ENCODE measurements at places on chromosomes 3 and 15.
A peak's percentile ranks its signal among the peaks of the same experiment; 100 is the strongest.

DNA sequence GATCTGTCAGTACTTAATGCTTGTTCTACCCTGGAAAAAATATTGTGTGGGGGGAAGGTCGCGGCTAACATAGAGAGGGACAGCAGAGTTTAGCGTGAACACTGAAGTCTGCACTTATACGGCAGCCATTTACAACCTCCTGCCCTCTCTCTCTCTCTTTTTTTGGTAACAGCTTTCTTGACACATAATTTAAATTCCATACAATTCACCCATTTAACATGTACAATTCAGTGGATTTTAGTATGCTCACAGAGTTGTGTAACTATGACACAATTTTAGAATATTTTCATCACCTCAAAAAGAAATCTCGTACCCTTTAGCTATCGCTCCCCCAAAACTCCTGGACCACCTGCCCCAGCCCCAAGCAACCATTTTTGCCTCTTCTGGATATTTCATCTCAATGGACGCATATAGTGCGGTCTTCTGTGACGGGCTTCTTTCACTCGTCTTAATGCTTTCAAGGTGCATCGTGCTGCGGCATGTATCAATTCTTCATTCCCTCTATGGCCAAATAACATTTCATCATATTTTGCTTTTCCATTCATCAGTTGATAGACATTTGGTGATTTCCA, 141.8 kb downstream of the XXYLT1 start:
- DNase-seq: no peak

DNA sequence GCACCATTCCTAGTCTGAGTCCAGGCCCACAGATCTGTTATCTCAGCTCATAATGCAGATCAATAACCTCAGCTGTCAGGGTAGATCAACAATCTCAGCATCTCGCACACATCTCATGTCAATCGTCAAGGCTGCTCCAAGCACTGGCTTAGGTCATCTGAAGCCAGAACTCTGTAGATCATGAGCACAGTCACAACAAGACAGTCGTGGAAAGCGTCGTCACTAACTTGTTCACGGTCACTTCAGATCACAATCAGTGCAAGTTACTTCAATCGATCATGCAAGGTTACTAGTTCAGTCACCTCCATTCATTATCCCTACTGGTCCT, 71.8 kb downstream of the RBPMS2 start:
- DNase-seq: no peak

DNA sequence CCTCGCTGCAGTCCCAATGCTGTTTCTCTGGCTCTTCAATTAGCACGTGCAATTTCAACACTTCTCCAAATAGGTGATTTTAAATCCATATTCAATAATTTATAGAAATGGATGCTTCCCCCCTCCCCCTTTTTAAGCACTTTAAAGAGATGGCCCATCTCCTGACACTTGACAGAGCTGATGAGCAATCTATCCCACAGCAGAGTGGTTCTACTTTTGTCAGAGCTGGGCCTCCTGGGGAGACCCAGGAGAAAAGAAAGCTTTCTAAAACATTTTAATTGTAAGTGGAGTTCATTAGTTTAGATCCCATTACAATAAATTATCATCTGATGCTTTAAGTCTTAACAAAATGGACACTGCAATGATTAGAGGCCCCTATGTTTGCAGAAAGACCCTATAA, 127.7 kb downstream of the SHQ1 start:
- DNase-seq: no peak

DNA sequence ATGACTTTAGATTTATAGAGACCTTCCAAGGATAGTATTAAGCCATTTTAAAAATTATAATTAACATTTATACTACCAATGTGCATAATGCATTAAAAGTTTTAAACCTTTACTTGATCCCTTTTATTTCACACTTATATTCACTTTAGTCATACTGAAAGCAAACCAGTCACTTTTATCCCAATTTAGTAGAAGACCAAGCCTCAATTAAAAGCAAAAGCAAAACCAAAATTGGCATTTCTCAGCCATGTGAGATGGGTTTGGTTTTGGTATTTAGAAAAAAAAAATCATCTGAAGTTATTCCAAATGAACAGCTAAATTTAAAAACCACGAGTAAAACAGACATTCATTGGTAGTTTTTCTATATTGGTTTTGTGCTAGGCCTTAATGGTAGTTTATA, 249.4 kb downstream of the LPP start:
- peak; percentile 63 for DNase-seq

DNA sequence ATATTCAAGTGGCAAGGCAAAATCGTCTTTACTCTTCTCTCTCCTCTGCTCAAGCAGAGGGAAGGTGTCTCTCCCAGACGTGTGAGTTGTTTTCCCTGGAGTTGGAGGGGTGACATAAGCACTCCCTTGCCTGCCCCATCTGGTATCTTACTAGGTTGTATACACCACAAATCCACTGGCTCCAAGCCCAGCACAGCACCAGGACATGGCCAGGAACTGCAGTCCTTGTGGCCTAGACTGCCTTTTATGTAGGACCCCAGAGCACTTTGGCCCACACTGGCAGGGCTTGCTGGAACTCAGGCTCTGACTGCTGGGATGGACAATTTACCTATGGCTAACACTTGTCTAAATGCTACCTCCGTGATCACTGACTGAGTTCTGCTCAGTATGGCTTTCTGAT, 34.0 kb downstream of the DZIP3 start:
- no peak for DNase-seq

DNA sequence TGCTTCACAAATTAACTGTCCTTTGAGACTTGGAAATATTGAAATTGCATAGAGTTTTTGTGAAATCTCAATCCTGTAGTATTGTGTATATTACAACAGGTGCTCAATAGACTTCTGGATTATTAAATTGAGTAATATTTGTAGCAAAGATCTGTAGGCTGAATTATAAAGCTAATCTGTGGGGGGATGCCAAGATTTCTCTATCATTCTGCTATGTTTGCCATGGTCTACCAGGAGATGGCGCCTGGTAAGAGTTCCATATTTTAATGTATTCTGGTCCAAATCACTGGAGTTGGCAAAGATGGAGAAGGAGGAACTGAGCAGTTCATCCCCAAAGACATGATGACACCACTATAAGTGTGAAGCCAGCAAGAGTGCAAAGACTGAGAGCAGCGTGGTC, 340.9 kb upstream of the TPRG1 start:
- DNase-seq: no peak
